ENCODE measurements at places on chromosomes 6 and 20. TPM values are rescaled to one million over a fixed set of nuclear protein-coding genes. Genes with fewer than 3 reads are reported as not detected.
A peak's percentile ranks its signal among the peaks of the same experiment; 100 is the strongest.

DNA sequence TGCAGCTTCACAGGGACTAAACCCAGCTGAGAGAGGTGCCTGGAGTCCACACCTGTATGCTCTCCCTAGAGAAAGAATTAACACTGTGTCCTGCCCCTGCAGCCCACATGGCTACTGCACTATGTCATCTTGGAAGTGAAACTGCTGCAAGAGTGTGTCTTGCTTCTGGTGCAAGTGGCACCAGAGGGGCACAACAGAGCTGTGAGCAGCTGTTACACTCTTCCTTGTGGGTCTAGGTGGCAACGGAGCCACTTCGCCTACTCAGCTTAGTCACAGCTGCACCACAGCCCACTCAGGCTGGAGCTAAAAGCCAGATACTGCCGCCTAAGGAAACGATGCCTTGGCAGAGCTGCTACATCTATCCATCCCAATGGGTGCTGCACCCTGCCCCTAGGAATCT is 391.4 kb downstream of the COL12A1 start:
- no peaks in the 10 kb centered on the region for H3K36me3 ChIP-seq
- no peak for DNase-seq
- no peak overlapping the region for H3K27ac ChIP-seq
- H3K27me3 ChIP-seq = no peaks in the 10 kb centered on the region

- H3K4me1 ChIP-seq = no peaks in the 10 kb centered on the region
- H3K36me3 ChIP-seq = no peaks in the 10 kb centered on the region
- H3K27me3 ChIP-seq = peaks cover 24% of the 10 kb centered on the region
- H3K4me3 ChIP-seq = no peak overlapping the region
- H3K27ac ChIP-seq = no peak overlapping the region
- DNase-seq = peak; percentile 39
These were observed 25.9 kb upstream of the GTSF1L start for GRCh38 chr20:43752561-43753301.

LPA gene
- not detected for total RNA-seq

FNDC11 gene
- 1.2 TPM for total RNA-seq

GRCh38 chr20:47535088-47535487 is 33.4 kb downstream of the NCOA3 start:
- no peaks in the 10 kb centered on the region for H3K36me3 ChIP-seq
- H3K4me1 ChIP-seq = peaks cover 16% of the 10 kb centered on the region
- no peak overlapping the region for H3K4me3 ChIP-seq

HDGFL1 gene
- not detected for total RNA-seq

DNA sequence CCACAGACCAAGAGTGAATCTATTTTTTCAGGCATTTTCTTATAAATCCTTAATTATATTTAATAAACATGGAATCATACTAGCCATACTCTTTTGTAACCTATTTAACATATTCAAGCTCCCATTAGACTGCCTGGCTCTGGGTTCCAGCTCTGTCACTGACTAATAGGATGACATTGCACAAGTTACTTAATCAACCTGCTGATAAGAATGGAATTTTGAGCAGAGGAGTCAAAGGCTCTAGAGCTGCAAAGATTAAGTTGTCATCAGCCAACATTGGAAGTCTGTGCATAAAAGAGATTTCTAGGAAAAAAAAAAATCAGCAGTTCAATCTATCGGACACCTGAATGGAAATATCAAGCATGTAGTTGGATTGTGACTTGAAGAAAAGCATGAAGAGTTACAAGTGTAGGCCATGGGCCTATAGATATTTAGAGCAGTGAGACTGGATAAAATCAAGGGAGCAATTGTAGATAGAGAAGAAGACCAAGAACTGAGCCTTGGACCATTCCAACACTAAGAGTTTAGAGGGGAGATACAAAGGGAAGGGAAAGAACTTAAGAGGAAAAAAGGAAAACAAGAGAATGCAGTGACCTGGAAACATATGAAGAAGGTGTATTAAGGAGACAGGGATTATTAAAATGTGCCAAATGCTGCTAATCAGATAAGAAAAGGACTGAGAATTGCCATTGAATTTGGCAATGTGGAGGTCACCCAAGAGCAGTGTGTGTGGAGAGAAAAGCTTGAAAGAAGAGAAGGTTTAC is 11.0 kb upstream of the HINT3 start:
- no peak overlapping the region for H3K4me3 ChIP-seq
- no peaks in the 10 kb centered on the region for H3K27me3 ChIP-seq
- no peak for DNase-seq
- H3K36me3 ChIP-seq = no peaks in the 10 kb centered on the region
- H3K27ac ChIP-seq = peak overlapping the region; percentile 67
- H3K4me1 ChIP-seq = peaks cover 36% of the 10 kb centered on the region

GRCh38 chr6:92176666-92177065 is 1242.7 kb downstream of the EPHA7 start:
- no peaks in the 10 kb centered on the region for H3K4me1 ChIP-seq
- no peaks in the 10 kb centered on the region for H3K27me3 ChIP-seq
- no peak overlapping the region for H3K27ac ChIP-seq
- H3K36me3 ChIP-seq = no peaks in the 10 kb centered on the region

DNA sequence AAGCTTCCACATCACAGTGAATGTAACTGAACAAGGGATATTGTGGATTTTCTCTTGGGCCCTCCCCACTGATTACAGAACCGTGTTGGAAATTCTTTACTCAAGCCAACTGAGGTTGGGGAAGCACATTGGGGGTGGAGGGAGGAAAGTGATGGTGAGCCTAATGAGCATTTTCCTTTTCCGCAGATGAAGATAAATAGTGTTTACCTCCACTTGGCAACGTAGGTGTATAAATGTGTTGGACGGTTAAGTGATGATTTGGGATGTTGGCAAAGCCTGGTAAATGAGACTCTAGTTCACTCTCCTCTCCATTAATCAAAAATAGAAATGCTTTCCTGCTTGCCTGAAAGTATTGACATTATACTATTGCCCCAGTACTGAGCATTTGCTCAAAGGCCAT is 27.1 kb upstream of the NRN1 start:
- no peaks in the 10 kb centered on the region for H3K4me1 ChIP-seq
- peaks cover 9% of the 10 kb centered on the region for H3K27me3 ChIP-seq
- no peak overlapping the region for H3K4me3 ChIP-seq

ERGIC3 gene
- 32.1 TPM for total RNA-seq

- no peaks in the 10 kb centered on the region for H3K4me1 ChIP-seq
- no peak overlapping the region for H3K4me3 ChIP-seq
- no peak for DNase-seq
- peaks cover 40% of the 10 kb centered on the region for H3K36me3 ChIP-seq
These were observed 122.0 kb downstream of the AGPAT4 start for GRCh38 chr6:161151660-161152526.

DNA sequence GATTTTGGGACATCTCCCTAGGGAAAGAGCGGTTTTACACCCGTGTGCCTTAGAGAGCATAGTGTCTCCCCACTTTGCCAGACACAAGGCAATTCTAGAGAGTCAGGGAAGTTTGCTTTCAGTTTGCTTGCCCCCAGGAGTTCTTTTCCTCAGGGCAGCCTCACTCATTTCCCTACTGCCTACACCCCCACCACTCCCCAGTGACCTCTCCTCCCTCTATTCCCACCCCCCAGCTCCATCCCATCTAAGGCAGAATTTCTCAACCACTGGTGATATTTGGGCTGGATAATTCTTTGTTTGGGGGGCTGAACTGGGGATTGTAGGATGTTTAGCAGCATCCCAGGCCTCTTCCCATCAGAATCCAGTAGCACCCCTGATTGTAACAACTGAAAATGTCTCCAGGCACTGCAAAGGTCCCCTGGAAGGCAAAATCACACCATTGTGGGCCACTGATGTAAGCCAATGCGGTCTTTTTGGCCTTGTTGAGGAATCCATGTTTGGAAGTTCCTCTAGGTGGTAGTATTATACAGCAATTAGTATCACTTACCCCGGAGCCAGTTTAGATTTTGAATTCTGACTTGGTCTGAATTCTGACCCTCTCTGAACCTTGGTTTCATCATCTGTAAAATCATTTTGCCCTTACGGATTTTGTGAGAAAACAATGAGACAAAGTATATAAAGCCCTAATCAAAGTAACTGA is 1.3 kb downstream of the EPPIN start:
- no peaks in the 10 kb centered on the region for H3K36me3 ChIP-seq
- no peak overlapping the region for H3K27ac ChIP-seq
- H3K27me3 ChIP-seq = peaks cover 19% of the 10 kb centered on the region
- H3K4me3 ChIP-seq = no peak overlapping the region

SOX12 gene
- total RNA-seq = 4.1 TPM

GRCh38 chr6:130574146-130574545 is 208.3 kb downstream of the TMEM200A start:
- no peaks in the 10 kb centered on the region for H3K36me3 ChIP-seq
- H3K27me3 ChIP-seq = no peaks in the 10 kb centered on the region
- H3K4me3 ChIP-seq = no peak overlapping the region
- peak; percentile 13 for DNase-seq

- no peaks in the 10 kb centered on the region for H3K36me3 ChIP-seq
- H3K27ac ChIP-seq = no peak overlapping the region
- no peak overlapping the region for H3K4me3 ChIP-seq
- DNase-seq = no peak
These were observed 118.3 kb downstream of the KIF13A start for GRCh38 chr6:17869010-17869752.

DNA sequence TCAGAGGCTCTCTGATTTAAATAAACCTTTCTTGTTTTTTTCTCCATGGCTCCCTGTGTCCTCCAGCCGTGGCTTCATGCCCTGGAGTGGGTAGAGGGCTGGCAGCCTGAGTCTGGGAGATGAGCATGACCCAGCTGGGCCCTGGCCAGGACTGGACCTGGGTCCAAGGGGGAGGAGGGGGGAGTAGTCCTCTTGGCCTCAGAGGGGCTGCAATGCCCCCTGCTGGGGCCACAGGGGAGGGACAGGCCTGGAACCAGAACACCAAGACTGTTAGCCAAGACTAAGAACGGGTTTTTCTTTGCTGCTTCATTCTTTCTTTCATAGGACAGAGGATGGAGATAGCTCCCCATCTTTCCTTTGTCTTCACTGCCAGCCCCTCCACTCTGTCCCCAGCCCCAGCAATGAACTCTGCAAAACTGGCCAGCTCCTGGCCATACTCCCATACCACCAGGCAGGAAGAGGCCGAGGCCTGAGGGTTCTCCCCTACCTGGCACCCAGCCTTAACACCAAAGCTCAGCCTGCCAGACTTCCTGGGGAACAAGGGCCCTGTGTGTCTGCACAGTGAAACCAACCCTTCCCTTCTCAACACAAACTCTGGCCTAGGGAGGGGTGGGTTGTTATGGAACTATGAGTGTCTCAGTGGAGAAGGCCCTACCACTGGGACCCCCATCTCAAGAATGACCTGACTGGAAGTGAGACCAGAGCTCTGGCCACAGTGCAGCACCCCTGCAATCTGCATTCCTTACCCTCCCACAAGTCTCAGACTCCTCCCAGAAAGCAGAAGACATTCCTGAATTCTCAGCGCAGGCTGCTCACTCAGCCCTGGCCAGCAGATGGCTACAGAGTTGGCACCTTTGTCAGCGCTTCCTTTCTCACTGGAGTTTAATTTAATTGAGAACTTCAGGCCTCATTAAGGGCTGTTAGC is 11.0 kb downstream of the SLC29A1 start:
- H3K4me3 ChIP-seq = no peak overlapping the region
- H3K4me1 ChIP-seq = peaks cover 52% of the 10 kb centered on the region
- peaks cover 36% of the 10 kb centered on the region for H3K36me3 ChIP-seq

DNA sequence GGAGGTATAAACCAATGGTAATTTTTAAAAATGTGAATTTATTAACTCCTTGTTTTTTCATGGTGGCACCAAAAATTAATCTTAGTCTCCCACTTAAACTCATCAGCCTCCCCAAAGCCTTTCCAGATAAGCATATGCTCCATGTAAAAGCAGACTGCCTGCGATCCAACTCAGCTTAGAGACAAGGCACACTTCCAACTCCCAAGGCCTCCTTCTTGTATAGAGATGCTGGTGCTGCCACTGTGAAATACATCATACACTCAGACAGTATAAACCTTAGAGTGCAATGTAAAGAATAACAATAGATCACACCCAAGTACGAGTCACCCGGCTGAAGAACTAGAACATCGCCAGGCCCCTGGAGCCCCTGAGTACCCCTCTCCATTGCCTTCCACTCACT is 2.0 kb downstream of the ANKRD6 start:
- no peaks in the 10 kb centered on the region for H3K36me3 ChIP-seq
- H3K27me3 ChIP-seq = no peaks in the 10 kb centered on the region
- H3K27ac ChIP-seq = no peak overlapping the region
- H3K4me3 ChIP-seq = no peak overlapping the region
- peaks cover 5% of the 10 kb centered on the region for H3K4me1 ChIP-seq

OLIG3 gene
- total RNA-seq = not detected

DNA sequence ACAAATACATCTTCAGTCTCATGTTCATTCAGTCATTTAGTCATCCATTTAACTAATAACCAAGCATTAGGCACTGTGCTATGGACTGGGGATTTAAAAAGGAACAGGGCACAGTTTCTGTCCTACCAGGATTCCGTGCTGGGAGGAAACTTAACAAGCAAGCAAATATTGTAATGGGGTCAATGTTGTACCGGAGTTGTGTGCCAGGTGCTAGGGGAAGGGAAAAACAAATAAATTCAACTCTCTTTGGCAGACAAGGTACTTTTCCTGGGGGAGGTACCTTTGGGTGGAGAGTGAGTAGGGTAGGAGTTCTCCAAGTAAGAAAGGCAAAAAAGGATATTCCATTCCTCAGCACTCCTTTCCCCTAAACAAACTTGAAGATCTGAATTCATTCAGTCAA is 90.3 kb downstream of the OLIG3 start:
- no peak overlapping the region for H3K4me3 ChIP-seq
- no peak overlapping the region for H3K27ac ChIP-seq
- no peaks in the 10 kb centered on the region for H3K27me3 ChIP-seq
- H3K36me3 ChIP-seq = no peaks in the 10 kb centered on the region
- DNase-seq = peak; percentile 48

DNA sequence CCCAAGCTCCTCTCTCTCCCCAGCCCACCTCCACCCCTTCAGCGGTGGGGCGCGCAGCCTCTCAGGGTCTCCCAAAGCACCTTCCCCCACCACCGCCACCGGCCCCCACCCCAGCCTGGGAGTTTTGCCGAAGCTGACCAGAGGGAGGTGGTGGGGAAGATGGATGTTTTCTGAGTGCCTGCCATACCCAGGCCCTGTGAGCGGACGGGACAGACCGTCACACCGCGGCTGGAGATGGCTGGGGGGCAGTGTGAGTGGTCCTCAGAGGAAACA is 5.7 kb downstream of the C20orf204 start:
- no peak overlapping the region for H3K4me3 ChIP-seq
- peaks cover 52% of the 10 kb centered on the region for H3K4me1 ChIP-seq
- H3K27me3 ChIP-seq = peaks cover 99% of the 10 kb centered on the region
- H3K27ac ChIP-seq = peak overlapping the region; percentile 45
- DNase-seq = no peak

TPD52L1 gene
- total RNA-seq = 20.6 TPM

REM1 gene
- total RNA-seq = not detected

FAM83C gene
- total RNA-seq = not detected

Data from stomach (tissue), 19 donors.